ENCODE measurements at places on chromosomes 13 and 19. TPM values are rescaled to one million over a fixed set of nuclear protein-coding genes. Genes with fewer than 3 reads are reported as not detected.
A peak's percentile ranks its signal among the peaks of the same experiment; 100 is the strongest.

DNA sequence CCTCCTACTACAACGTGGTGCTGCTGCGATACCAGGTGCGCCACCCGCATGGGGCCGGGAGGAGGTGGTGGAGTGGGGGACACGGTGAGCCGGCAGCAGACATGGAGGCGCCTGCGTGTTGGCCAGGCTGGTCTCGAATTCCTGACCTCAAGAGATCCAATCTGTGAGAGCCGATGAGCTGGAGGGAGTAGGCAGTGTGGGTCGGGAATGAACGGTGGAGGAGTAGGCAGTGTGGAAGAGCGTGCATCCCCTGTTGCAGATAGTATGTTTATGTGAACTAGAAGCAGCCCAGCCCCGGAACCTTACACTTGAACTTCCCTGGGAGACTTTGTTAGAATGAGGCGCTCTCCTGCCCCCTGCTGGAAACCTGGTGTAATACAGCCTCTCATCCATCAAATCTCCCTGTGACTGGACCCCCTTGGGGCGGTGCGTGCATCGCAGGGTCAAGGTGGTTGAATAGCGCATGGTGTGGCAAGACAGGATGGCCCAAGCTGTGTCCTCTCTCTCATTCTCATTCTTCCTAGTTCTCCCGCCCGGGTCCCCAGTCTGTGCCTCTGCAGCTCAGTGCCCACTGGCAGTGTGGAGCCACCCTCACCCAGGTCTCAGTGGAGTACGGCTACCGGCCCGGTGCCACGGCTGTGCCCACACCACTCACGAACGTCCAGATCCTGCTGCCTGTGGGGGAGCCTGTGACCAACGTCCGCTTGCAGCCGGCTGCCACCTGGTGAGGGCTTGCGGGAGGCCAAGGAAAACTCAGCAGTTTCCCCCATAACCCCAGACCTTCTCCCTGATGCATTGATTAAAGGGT lies 10.5 kb upstream of the B3GNT3 start:
- H3K27ac ChIP-seq, result no peak overlapping the region
- H3K27me3 ChIP-seq, result peaks cover 13% of the 10 kb centered on the region
- no peaks in the 10 kb centered on the region for H3K36me3 ChIP-seq
- H3K4me3 ChIP-seq, result no peak overlapping the region

- no peak overlapping the region for H3K27ac ChIP-seq
- no peaks in the 10 kb centered on the region for H3K27me3 ChIP-seq
- no peaks in the 10 kb centered on the region for H3K4me1 ChIP-seq
- H3K4me3 ChIP-seq, result no peak overlapping the region
Observed at GRCh38 chr13:26619358-26619757, 61.9 kb downstream of the WASF3 start.

DNA sequence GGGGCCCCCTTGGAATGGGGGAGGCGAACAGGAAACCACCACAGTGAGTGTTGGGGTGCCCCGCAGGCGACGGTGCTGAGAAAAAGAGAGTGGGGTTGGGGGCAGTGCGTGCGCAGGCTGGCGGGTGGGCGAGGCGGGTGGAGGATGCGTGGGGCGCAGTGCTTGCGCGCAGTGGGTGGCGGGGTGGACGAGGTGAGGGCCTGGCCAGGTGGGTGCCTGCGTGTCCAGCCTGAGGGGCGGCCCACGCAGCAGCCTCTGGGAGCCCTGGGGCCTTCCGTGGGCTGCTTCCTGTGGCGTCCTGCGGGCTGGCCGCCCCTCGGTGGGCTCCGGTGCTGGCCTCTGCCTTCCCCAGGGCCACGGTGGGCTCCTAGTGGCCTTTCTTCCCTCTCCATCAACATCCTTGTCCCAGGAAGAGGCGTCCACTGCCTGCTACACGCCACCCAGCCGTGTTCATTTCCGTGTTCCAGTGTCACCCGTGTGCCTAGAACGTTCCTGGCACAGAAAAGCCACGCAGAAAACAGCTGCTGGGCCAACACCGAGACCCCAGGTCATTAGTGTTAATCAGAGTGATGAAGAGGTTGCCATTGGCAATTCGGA lies 7.1 kb downstream of the ATP11A start:
- H3K27me3 ChIP-seq, result no peaks in the 10 kb centered on the region
- H3K4me1 ChIP-seq, result peaks cover 3% of the 10 kb centered on the region
- no peaks in the 10 kb centered on the region for H3K36me3 ChIP-seq
- no peak overlapping the region for H3K4me3 ChIP-seq
- H3K27ac ChIP-seq, result no peak overlapping the region
- no peak for DNase-seq

GRCh38 chr13:80339912-80340650 lies 845 bp downstream of the SPRY2 start:
- peaks cover 25% of the 10 kb centered on the region for H3K36me3 ChIP-seq
- DNase-seq, result peak; percentile 83
- peak overlapping the region; percentile 77 for H3K4me3 ChIP-seq
- peak overlapping the region; percentile 99 for H3K27ac ChIP-seq
- no peaks in the 10 kb centered on the region for H3K4me1 ChIP-seq

- no peak for DNase-seq
- peak overlapping the region; percentile 66 for H3K27ac ChIP-seq
- H3K4me1 ChIP-seq, result peaks cover 25% of the 10 kb centered on the region
- no peaks in the 10 kb centered on the region for H3K36me3 ChIP-seq
Observed at GRCh38 chr13:24161010-24161775, 673 bp downstream of the SPATA13 start.

The SLC46A3 gene
- total RNA-seq, result 16.4 TPM

- H3K4me1 ChIP-seq, result peaks cover 8% of the 10 kb centered on the region
- H3K27me3 ChIP-seq, result no peaks in the 10 kb centered on the region
- H3K4me3 ChIP-seq, result no peak overlapping the region
- no peaks in the 10 kb centered on the region for H3K36me3 ChIP-seq
- DNase-seq, result no peak
Observed at GRCh38 chr13:48741377-48741776, 87.6 kb downstream of the CYSLTR2 start.

The ZNF726 gene
- total RNA-seq, result 0.67 TPM

The SELENOV gene
- total RNA-seq, result not detected

Data from heart left ventricle (tissue), 16 donors.